Stimulated activated CD4-positive, alpha-beta T cell treated with anti-CD3 and anti-CD28 coated beads, Interleukin-15, amount 100 ng/mL, for 1 hour (primary cell): ENCODE measurements at places on chromosomes 7 and 10.
A peak's percentile ranks its signal among the peaks of the same experiment; 100 is the strongest.

DNA sequence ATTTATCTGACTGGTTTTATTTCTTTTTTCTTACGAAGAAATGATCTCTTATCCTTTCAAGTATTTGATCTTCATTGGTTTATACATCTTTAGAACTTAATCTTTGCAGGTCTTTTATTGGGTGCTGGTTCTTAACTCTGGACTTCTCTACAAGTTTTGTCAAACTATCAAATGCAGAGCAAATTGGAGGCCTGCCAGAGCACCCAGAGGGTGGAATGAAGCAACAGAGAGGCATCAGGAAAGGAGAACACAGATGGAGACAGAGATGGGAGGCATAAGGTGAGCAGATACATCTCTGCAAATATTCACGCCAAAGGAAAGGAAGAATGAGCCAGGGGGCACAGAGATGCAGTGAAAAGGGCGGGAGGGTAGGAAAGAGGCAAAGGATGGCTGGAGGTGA, 130.3 kb downstream of the PKD1L1 start:
- no peak for DNase-seq

DNA sequence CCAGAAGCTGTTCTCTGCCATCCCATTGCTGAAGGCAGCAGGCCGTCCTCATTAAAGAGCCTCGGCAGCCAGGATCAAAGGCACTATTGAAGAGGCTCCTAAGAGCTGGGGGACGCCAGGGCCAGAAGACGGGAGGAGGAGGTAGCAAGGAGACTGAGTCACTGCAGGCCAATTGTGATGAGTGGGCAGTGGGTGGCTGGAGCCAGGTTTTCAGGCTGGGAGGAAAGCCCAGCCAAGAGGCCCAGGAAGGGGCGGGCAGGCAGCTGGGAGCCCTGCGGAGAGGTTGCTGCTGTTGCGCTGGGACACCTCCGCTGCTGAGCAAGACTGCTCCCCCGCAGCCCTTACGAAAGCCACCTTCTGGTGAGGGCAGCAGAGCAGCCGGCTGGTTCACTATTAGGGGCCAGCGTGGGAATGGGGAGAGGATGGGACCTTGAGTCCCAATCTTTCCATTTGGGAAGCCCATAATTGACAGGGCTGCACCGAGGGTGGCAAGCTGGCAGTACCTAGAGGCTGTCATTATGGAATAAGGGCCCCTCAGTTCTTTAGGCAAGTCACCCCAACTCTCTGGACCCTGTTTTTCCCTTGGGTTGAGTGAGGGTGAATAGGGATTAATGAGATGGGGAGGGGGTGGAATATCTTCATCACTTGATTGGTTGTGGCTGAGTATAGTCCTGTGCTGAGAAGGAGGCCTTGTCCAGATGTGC, 48.4 kb downstream of the UNC5B start:
- no peak for DNase-seq

DNA sequence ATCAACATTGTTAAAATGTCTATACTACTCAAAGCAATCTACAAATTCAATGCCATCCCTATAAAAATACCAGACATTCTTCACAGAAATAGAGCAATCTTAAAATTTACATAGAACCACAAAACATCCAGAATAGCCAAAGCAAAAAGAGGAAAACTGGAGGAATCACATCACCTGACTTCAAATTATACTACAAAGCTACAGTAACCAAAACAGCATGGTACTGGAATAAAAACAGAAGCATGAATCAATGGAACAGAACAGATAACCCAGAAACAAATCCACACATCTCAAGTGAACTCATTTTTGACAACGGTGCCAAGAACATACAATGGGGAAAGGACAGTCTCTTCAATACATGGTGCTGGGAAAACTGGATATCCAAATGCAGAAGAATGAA, 87.3 kb upstream of the EGFR start:
- no peak for DNase-seq

DNA sequence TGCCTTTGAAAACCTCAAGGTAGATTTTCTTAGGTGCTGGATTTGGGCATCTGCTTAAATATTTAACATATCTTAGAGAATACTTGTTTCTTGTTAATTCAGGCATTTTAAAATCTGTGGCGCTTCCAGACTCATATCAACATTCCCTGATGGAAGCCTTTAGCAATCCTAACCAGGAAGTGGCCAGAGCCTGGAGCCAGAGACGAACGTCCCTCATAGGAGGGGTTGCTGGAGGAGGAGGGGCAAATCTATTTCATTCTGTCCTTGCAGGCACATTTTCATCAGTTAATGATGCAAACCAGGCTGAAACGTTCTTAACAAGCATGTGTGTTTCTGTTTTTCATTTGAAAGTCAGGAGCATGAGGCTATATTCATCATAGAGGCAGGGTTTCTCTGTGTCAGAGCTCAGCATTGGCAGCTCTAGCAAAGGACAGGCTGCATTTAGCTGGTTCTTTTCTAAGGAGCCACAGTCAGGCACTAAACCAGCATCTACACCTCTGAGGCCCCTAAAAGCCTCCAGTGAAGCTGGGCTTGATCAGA, 17.8 kb upstream of the IFIT2 start:
- no peak for DNase-seq

DNA sequence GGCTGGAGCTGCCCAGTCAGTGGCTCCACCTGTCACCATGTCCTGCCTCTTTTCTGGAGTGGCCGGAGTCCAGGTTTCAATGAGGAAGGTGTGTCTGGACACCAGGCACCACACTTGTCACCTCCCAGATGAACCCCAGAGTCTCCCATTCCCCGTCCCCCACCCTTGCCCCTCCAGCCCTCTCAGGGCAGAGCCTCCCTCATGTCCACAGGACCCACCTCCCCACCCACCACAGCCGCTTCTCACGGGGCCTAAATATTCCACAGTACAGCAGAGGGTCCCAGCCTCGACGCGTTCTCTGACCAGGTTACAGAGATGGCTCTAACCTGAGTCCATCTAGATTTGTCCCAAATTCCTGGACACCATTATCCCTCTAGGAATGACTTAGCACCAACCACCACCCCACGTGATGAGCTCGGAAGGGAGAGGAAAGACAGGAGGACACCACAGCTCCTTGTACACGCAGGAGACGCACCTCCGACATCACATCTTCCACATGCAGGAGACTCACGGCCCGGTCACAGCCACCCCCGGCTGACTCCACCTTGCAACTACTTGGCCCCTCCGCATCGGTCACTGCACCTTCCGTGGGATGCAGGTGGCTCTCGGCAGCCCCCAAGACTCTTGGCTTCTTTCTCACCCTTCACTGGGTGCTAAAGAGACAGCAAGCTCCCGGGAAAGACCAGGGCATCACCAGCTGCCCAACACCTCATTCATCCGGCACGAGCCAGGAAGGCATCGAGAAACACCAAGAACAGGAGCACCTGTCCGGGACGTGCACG, 560.2 kb downstream of the DNAJB6 start:
- no peak for DNase-seq

DNA sequence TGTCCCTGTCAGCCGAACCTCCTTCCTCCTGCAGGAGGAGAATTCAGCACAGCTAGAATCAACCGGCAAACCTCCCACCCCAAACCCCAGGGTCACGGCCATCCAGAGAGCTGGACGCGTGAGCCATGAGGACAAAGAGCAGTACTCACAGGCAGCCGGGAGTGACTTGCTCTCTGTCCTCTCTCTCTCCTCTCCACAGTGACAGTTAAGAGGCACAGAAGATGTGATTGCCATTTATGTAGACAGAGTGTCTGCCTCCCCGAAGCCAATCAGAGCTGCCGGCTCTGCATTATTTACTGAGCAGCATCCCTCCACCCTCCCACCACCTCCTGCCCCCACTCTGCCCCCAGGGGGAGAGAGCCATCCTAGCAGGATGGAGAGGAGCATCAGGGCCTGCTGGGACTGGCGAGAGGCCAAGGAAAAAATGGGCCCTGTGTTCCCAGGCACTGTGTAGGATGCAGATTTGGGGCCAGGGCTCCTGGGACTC, 4.3 kb downstream of the DDC start:
- DNase-seq: no peak

GRCh38 chr10:51656503-51656902, 42.9 kb downstream of the CSTF2T start:
- DNase-seq: no peak

DNA sequence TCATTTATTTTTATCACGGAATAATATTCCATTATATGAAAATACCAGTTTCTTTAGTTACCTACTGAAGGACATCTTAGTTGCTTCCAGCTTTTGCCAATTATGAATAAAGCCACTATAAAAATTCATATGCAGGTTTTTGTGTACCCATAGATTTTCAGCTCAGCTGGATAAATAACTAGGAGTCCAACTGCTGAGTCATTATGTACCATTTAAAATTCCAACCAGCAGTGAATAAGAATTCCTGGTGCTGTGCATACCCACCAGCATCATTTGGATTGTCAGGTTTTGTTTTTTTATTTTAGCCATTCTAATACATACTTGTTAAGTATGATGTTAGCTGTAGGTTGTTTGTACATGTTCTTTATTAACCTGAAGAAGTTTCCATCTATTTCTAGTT, 14.5 kb downstream of the FAM24B start:
- no peak for DNase-seq

DNA sequence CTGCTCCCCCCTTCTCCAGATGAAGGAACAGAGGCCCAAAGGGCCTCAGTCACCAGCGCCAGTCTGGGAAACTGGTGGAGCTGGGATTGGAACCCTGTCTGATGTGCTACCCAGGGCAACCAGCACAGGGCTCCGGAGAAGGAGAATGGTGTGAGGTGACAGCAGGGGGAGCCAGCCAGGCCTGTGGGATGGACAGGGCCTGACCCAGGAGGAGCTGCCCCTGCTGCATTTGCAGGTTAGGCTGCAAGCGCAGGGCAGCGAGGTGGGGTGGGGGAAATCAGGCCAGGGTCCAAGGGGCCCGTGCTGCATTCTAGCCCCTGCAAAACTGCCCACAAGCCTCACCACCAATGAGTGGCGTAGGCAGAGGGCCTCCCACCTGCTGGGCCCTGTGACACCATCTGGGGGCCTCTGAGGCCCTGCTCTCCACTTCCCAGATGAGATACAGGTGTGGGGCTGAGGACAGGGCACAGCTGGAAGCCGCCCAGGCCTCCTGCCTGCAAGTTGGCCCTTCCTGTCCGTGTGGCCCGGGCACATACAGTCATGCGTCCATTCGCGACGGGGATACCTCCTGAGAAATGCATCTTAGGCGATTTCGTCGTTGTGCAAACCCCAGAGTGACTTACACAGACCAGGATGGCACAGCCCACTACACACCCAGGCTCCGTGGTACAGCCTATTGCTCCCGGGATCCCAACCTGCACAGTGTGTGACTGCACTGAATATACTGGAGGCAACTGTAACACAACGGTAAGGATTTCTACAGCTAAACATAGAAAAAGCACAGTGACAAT, 45.3 kb downstream of the RASGEF1A start:
- DNase-seq: no peak

DNA sequence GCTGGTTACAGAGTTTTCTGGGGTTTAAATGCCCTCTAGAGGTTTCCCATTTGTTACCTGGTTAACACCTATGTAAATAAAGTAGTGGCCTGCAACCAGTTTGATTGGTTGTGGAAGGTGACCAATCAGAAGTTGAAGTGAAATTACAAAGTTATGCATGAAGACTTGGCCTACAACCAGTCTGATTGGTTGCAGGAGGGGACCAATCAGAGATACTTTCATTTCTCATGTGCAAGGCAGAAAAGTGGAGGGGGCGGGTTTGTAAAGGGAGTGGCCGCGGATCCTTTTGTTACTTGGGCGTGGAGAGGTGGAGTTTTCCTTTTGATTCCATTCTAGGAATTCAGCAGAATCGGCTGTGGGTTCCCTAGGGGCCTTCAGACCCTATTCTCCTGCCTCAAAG, 80.8 kb downstream of the SEC23IP start:
- no peak for DNase-seq

- peak; percentile 18 for DNase-seq
These were observed at the start of gene PIK3AP1 for GRCh38 chr10:96720422-96721206. Gene PIK3AP1 (minus strand): TSS chr10:96720514. CDS start chr10:96720394, 120 bp downstream.

- no peak for DNase-seq
These were observed 41.6 kb downstream of the LAMB1 start for GRCh38 chr7:107961405-107961804.

DNA sequence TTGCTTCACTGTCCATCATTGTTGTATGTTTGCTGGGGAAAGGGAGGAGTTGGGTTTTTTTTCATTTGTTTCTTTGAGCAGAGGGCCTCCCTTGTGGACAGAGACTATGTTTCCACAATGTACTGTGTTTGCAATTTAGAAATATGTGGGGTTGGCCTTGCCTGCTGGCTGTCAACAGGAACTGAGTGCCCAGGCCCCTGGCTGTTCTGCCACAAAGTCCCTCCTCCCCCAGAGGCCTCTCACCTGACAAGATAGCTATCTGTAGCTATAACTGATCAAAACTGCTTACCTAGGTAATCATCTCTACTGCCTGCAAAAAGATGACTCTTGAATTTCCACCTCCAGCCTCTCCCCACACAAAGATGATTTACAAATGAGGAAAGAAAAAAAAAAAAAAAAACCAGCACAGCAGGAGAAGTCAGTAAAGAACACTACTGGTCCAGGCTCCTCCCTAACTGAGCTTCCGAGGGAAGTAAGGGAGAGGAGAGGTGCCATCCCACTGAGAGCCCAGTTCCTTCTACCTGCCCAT, 121.8 kb downstream of the SGMS1 start:
- no peak for DNase-seq

- no peak for DNase-seq
These were observed 32.0 kb upstream of the MYO3A start for GRCh38 chr10:25902002-25902401.
